ENCODE measurements at places on chromosomes 2 and 18.

DNA sequence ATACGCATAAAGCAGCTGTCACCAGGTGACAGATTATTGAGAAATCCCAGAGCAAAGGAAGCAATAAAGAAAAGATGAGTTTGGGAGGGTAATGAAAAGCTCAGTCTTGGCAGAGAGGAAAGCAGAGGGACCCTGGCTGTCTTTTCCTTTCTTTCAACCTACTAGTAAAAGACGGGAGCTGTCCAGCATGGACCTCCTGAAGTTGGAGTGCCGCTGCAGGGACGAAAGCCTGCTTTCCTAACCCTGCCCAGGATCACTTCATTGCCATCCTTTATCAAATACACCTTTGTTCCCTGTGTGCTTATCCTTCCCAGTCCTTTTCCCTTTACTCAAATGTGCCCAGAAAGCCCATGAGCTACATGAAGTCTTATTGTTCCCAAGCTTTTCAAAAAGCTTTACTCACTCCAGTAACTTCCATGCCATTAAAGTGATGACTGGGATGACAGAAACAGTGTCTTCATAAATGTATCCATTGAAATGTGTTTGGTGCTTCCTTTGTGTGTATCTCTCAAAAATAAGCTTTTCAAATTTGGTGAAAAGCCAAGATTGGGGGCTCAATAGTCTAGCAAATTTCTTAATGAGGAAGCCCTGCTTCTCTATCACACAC is 3.7 kb upstream of the SPR start:
- no peak for DNase-seq

DNA sequence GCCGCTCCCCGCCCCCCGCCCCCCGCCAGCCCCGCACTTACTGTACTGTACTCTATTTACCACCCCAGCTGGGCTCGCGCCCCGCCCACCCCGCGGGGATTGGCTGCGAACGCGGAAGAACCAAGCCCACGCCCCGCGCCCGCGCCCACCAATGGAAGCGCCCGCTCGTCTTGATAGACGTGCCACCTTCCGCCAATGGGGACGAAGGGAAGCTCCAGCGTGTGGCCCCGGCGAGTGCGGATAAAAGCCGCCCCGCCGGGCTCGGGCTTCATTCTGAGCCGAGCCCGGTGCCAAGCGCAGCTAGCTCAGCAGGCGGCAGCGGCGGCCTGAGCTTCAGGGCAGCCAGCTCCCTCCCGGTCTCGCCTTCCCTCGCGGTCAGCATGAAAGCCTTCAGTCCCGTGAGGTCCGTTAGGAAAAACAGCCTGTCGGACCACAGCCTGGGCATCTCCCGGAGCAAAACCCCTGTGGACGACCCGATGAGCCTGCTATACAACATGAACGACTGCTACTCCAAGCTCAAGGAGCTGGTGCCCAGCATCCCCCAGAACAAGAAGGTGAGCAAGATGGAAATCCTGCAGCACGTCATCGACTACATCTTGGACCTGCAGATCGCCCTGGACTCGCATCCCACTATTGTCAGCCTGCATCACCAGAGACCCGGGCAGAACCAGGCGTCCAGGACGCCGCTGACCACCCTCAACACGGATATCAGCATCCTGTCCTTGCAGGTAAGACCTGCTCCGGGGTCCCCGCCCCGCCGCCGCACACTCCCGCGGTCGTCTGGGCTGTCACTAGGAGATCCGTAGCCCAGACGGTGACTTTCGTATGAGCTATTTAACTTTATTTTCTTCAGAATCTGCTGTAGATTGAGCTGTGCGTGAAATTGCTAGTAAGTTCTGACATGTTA is at the start of gene ID2:
Gene ID2, plus strand, starts transcription at position 271 of the 907 bp plus-strand sequence. Its CDS starts 110 bp downstream, at position 381.
- peak; percentile 98 for DNase-seq

- no peak for DNase-seq
Observed at GRCh38 chr2:171347591-171348032, 86.2 kb downstream of the METTL8 start.

DNA sequence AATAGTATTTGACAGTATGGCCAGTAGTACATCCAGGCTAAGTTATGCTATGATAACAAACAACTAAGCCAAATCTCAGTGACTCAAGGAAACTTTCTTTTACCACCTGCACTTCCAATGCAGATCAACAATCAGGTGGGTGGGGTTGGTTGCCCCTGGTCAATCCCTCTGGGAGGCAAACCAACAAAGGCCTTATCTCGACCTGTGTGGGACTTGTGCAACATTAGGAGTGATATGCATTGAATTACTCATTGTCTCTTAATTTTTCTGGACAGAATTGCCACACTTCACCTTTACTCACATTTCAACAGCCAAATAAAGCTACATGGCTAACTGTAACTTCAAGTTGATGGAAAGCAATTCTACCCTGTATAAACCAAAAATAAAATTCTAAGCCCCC is 1049.3 kb upstream of the CDH2 start:
- DNase-seq, result no peak

- DNase-seq, result no peak
Observed at GRCh38 chr18:40208958-40209357, 1746.1 kb upstream of the PIK3C3 start.

DNA sequence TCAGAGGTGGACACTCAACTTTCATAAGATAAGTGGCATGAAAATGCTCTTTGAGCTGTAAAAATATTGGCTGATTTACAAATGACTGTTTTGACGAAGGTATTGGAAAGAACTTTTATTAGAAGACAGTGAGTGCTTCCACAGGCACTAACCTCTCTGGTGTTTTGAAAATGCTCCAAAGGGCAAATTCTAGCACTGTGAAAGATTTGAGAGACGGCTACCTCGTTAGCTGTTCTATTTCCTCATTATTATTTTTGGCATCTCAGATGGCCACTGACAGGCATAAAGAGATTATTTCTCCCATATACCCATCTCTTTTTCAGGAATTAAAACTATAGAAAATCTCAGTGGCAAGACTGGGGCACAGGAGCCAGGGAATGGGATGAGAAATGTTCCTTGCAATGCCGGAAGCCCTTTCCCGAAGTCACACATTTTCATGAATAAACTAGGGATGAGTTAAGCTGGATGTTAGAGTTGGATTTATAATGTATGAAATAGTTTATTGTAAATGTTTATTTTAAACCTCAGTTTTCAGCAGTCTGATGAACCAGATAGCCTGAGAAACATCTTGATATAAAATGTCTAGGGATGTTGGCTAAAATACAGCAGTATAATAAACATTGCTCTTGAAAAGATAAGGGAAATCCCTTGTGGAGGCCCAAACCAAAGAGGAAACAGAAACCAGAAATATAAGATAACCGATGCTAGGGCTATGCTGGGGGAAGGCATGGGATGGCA is 175.7 kb downstream of the ASB1 start:
- DNase-seq, result no peak

DNA sequence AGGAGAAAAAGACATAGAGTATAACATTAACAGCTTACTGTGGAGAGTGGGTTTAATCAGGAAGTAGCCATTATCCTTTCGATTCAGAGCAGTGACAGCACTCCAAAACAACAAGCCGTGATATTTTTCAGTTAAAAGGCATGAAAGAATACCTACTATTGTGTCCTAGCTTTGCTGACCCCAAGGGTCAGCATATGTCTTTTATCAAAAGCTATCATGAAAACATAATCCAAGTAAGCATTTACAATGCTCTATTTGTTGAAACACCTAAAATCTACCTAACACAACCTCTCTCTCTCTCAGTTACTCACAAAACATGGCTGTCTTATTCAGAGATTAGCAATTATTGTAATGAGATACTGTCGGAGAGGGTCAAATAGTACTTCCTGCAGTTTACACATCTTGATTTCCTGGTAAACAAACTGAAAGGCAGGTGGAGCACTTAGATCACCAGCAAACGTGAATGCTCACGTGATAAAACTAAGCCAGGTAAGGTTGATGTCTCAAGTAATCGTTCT is 100.0 kb downstream of the BAZ2B start:
- DNase-seq, result peak; percentile 80
